GM23338 (cell line): ENCODE measurements at places on chromosomes 4 and X.

DNA sequence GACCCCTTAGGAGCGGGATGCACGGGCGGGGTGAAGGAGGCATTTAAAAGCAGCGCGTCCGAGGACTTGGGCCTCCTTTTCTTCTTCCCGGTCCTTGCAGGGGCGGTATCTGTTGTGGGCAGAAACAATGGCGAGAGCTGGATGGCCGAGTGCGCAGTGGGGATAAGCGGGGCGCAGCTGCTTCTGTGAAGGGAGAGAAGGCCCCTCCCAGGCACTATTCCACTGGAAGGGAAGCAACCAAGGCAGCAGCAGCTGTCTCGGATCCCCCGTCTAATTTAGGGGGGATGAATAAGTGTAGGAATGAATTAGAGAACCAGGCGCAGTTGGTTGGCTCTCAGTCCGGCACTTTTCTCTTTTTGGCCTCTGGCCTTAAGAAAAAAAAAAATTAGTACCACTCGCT, 995 bp downstream of the SMARCA5 start:
- H3K27me3 ChIP-seq, result no peaks in the 10 kb centered on the region
- H3K4me3 ChIP-seq, result peak overlapping the region; percentile 87
- DNase-seq, result peak; percentile 66
- H3K27ac ChIP-seq, result peak overlapping the region; percentile 98

GRCh38 chr4:101018836-101019235, 328.5 kb downstream of the PPP3CA start:
- H3K36me3 ChIP-seq, result no peaks in the 10 kb centered on the region
- peaks cover 29% of the 10 kb centered on the region for H3K4me1 ChIP-seq
- no peaks in the 10 kb centered on the region for H3K27me3 ChIP-seq
- no peak overlapping the region for H3K4me3 ChIP-seq
- no peak for DNase-seq

DNA sequence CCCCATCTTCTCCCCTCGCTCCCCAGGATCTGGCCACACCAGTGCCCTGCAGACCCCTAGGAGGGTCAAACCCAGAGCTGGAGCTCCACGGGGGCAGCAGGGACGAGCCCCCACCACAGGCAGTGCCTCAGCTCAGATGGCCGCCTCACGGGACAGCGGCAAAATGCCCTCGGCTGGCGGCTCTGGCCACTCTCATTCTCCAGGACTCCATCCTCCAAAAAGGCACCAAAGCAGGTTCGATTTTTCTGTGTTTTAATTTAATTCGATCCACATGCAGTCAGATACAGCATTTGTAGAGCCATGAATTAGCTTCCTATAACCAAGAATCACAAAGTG, 8.3 kb downstream of the FAM53A start:
- H3K27me3 ChIP-seq, result no peaks in the 10 kb centered on the region
- no peak overlapping the region for H3K27ac ChIP-seq
- no peak for DNase-seq
- no peaks in the 10 kb centered on the region for H3K4me1 ChIP-seq
- no peaks in the 10 kb centered on the region for H3K36me3 ChIP-seq

DNA sequence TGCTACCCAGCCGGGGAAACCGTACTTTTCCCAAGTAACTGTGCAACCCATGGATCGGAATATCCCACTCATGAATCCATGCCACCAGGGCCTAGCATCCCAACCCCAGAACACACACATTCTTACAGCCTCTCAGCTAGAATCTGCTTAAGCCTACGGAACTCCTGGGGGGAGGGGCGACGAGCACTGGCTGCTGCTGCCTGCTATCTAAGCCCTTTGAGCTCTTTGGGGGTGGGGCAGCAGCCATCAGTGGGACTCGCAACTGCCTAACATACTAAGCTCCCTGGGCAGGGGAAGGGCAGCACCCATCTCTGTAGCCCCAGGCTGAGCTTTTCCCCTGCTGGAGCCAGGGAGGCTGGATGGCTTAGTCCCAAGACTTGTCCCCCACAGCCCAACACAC, 28.6 kb downstream of the NUDT10 start:
- no peaks in the 10 kb centered on the region for H3K4me1 ChIP-seq
- H3K4me3 ChIP-seq, result no peak overlapping the region
- no peak overlapping the region for H3K27ac ChIP-seq
- no peaks in the 10 kb centered on the region for H3K36me3 ChIP-seq
- peak; percentile 38 for DNase-seq

GRCh38 chr4:67459164-67459563, 86.1 kb downstream of the CENPC start:
- no peaks in the 10 kb centered on the region for H3K36me3 ChIP-seq
- peak; percentile 24 for DNase-seq
- H3K4me3 ChIP-seq, result no peak overlapping the region
- no peak overlapping the region for H3K27ac ChIP-seq
- H3K27me3 ChIP-seq, result no peaks in the 10 kb centered on the region
- H3K4me1 ChIP-seq, result no peaks in the 10 kb centered on the region; the same call in 1 of the 2 replicates

- DNase-seq, result no peak
- H3K27ac ChIP-seq, result no peak overlapping the region
- H3K4me1 ChIP-seq, result peaks cover 6% of the 10 kb centered on the region; the same call in 1 of the 2 replicates
- H3K27me3 ChIP-seq, result no peaks in the 10 kb centered on the region
Observed at GRCh38 chr4:114208574-114209151, 229.2 kb upstream of the ARSJ start.

GRCh38 chr4:40682290-40683101, 52.8 kb upstream of the RBM47 start:
- H3K27me3 ChIP-seq, result no peaks in the 10 kb centered on the region
- no peak overlapping the region for H3K4me3 ChIP-seq
- H3K4me1 ChIP-seq, result no peaks in the 10 kb centered on the region
- no peaks in the 10 kb centered on the region for H3K36me3 ChIP-seq
- no peak overlapping the region for H3K27ac ChIP-seq

- no peak overlapping the region for H3K4me3 ChIP-seq
- peak; percentile 47 for DNase-seq
- no peaks in the 10 kb centered on the region for H3K36me3 ChIP-seq
- no peaks in the 10 kb centered on the region for H3K27me3 ChIP-seq
Observed at GRCh38 chr4:92163348-92163747, 140.4 kb upstream of the GRID2 start.

DNA sequence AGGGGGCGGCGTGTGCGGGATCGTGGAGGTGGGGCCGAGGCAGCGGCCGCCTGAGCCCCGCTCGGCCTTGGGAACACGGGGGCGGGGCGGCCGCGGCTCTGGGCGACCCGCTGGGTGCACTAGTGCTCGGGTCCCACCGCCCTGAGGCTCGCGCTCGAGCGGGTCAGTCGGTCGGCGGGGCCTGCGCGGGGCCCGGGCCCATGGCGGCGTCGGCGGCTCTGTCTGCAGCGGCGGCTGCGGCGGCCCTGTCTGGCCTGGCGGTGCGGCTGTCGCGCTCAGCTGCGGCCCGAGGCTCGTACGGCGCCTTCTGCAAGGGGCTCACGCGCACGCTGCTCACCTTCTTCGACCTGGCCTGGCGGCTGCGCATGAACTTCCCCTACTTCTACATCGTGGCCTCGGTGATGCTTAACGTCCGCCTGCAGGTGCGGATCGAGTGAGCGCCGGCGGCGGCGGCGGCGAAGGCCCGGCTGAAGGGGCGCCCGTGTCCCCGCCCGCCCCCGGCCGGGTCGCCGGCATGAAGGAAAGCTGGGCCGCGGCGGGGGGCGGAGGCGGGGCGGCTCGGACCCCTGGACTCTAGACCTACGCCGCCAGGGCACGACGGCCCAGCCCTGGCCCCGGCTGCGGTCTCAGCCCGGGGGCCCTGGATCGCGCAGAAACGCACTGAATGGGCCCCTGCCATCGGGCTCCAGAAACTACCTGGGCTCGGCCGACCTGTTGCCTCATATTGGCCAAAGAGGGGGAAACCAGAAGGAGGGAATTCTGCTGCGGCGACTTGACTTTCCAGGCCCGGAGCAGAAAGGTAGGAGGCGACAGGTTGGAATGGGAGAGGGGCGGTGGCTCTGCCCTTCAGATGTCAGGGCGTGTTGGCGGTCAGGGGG, at the start of gene SMIM10L2A:
Gene SMIM10L2A, plus strand, starts transcription at position 13 of the 878 bp plus-strand sequence. Its CDS starts 188 bp downstream, at position 201.
- H3K27ac ChIP-seq, result no peak within 1 kb of the TSS
- no peaks in the 10 kb centered on the region for H3K4me1 ChIP-seq
- no peaks in the 10 kb centered on the region for H3K27me3 ChIP-seq
- H3K4me3 ChIP-seq, result peak within 1 kb of the TSS; percentile 52
- no peaks in the 10 kb centered on the region for H3K36me3 ChIP-seq

DNA sequence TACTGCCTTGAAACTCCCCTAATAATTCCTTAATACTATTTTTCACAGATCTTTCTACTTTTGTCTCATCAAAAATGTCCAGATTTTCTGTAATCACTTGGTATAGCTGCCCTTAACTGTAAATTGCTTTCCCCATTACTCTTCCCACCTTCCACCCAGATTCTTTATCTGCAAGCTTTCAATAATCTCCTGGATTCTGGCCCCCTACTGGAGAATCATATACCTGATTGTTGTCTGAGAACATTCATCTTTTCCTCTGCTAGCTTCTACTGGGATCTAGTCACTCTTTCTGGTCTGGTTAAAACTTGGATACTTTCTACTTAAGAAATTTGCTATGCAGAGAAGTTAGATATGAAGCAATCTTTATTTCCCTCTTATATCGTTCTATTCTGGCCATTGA, 552.6 kb downstream of the PCDH19 start:
- no peak overlapping the region for H3K4me3 ChIP-seq
- H3K36me3 ChIP-seq, result no peaks in the 10 kb centered on the region
- peak; percentile 45 for DNase-seq
- no peaks in the 10 kb centered on the region for H3K4me1 ChIP-seq
- H3K27ac ChIP-seq, result no peak overlapping the region

DNA sequence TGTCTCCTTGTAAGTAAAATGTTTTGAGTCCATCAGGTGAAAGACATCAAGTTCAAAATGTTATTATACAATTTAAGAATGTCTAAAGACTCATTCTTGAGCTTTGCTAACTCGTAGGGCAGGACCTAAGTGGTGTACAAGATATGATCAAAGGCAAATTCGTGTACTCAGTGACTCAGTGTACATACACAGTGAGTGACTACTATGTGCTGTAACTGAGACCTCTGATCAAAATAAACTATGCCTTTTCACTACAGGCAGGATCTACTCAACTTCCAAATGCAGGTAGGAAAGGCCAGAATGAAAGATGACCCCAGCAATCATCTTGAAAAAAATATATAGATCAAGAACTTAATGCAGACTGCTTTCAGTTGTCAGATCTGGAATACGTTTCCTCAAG, 49.9 kb downstream of the ADGRG2 start:
- H3K36me3 ChIP-seq, result no peaks in the 10 kb centered on the region
- peaks cover 4% of the 10 kb centered on the region for H3K4me1 ChIP-seq
- H3K27me3 ChIP-seq, result no peaks in the 10 kb centered on the region
- H3K27ac ChIP-seq, result no peak overlapping the region
- no peak for DNase-seq
- no peak overlapping the region for H3K4me3 ChIP-seq

GRCh38 chrX:109952050-109952449, 50.9 kb upstream of the TMEM164 start:
- no peaks in the 10 kb centered on the region for H3K4me1 ChIP-seq
- DNase-seq, result no peak
- H3K4me3 ChIP-seq, result no peak overlapping the region
- no peak overlapping the region for H3K27ac ChIP-seq
- no peaks in the 10 kb centered on the region for H3K27me3 ChIP-seq

GRCh38 chr4:7655511-7656243, 220.9 kb upstream of the PSAPL1 start:
- H3K4me1 ChIP-seq, result peaks cover 4% of the 10 kb centered on the region
- H3K4me3 ChIP-seq, result no peak overlapping the region
- no peaks in the 10 kb centered on the region for H3K36me3 ChIP-seq
- DNase-seq, result no peak

DNA sequence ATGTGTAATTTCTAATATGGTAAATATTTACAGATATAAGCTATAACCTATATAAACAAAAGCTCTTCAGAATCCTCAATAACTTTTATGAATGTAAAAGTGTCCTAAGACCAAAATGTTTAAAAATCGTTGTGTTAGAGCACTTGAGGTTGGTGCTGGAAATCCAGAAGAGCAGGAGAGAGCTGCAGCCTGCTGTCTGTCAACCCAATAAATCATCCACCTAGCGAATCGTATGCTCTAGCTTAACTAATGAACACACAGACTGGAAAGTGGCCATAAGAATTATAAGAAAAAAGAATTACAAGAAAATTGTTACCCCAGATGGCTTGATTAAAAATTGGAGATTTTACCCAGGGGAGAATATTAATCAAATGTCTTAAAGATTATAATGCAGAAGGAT, 17.0 kb downstream of the CFAP97 start:
- H3K4me3 ChIP-seq, result no peak overlapping the region
- DNase-seq, result no peak
- H3K27me3 ChIP-seq, result no peaks in the 10 kb centered on the region
- H3K36me3 ChIP-seq, result no peaks in the 10 kb centered on the region
- H3K27ac ChIP-seq, result no peak overlapping the region
- H3K4me1 ChIP-seq, result peaks cover 29% of the 10 kb centered on the region

- H3K36me3 ChIP-seq, result no peaks in the 10 kb centered on the region
- H3K4me3 ChIP-seq, result no peak overlapping the region
- H3K27ac ChIP-seq, result no peak overlapping the region
- peaks cover 6% of the 10 kb centered on the region; the same call in 1 of the 2 replicates for H3K4me1 ChIP-seq
Observed at GRCh38 chr4:65789805-65790204, 119.5 kb upstream of the EPHA5 start.

DNA sequence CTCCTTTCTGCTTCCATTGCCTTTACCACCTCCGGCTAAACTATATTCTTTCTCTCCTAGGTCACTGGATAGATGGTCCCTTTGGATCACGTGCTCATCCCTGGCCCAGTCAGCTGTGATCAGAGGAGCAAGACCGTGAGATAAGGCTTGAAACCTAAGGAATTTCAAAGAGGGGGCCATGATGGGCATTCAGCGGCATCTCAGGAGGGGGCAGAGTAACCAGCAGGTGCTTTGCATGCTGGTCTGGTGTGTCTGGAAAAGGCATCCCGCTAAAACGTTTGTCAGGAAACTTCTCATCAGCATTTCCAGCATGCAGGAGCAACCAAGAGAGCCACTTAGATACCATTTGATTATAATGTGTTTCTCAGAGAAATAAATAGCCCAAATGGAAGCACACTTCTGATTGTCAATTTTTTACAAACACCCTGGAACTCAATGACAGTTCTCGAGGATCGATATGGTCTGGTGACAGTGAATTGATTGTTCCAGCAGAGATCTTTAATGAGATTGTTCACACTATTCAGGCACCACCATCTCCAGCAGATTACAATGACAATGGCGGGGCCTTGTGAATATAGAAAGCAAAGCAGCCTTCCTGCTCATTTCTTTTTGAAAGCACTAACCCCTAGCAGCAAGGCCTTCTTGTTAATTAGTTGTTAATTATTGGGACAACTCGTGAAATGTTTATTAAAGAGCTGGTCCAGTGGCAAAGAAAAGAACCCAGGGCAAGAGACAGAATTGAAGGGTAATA, 327.1 kb downstream of the PTTG2 start:
- no peaks in the 10 kb centered on the region for H3K27me3 ChIP-seq
- DNase-seq, result no peak
- no peak overlapping the region for H3K4me3 ChIP-seq
- H3K4me1 ChIP-seq, result peaks cover 23% of the 10 kb centered on the region
- no peak overlapping the region for H3K27ac ChIP-seq

- H3K4me3 ChIP-seq, result peak overlapping the region; percentile 37
- H3K36me3 ChIP-seq, result no peaks in the 10 kb centered on the region
- peak; percentile 26 for DNase-seq
- H3K4me1 ChIP-seq, result peaks cover 36% of the 10 kb centered on the region
- no peaks in the 10 kb centered on the region for H3K27me3 ChIP-seq
Observed at GRCh38 chr4:113293674-113294073, 244.2 kb downstream of the ANK2 start.
